Mesendoderm (in vitro differentiated cells): ENCODE measurements at places on chromosomes 1 and 21.
A peak's percentile ranks its signal among the peaks of the same experiment; 100 is the strongest.

DNA sequence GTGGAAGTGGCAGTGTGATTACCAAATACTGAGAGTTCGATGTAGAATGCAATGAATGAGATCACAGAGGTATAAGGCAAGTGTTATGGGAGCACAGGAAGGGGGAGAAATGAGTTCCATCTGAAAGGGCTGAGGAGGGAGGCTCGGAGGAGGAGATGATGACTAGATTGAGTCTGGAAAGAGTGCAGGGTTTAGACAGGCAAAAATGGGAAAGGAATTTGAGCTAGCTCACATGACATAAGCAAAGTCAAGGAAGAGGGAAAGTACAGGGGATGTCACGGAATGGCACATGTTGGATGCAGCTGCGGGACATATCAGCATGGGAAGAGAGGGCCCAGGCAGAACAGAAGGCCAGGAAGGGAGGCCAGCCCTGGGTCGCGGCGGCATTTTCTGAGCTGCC is 132.7 kb downstream of the RUNX1 start:
- DNase-seq, result no peak

- no peak for DNase-seq
Measured at GRCh38 chr1:245577191-245578157, 422.7 kb downstream of the KIF26B start.

- peak; percentile 39 for DNase-seq
Measured at GRCh38 chr21:33924766-33925100, 9.1 kb upstream of the ATP5PO start.

- peak; percentile 21 for DNase-seq
Measured at GRCh38 chr1:29498126-29499103, 262.1 kb downstream of the PTPRU start.

DNA sequence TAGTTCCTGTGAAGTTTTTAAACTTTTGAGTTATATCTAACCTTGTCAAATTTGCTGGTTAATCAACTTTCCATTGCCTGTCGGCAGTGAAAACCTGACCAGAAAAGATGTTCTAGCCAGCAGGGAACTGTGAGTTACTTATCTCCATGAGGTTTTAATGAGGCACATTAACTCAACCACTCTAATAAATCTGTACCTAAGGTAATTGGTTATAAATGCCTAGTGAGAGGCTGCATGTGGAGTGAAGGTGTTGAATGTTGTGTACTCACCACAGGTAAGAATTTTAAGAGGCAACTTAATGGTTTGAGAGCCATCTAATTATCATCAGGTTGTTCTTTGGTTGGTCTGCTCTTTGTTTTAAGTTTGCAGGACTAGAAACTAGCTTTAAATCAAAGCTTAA is 138.4 kb upstream of the LHX8 start:
- DNase-seq, result peak; percentile 14

GRCh38 chr21:29920938-29921337 is 18.9 kb downstream of the GRIK1 start:
- DNase-seq, result no peak

- DNase-seq, result peak; percentile 56
Measured at GRCh38 chr1:193070942-193071341, 11.5 kb downstream of the RO60 start.

- no peak for DNase-seq
Measured at GRCh38 chr1:40301541-40302299, 15.4 kb downstream of the COL9A2 start.

- no peak for DNase-seq
Measured at GRCh38 chr1:244021427-244021826, 29.7 kb upstream of the ZBTB18 start.

DNA sequence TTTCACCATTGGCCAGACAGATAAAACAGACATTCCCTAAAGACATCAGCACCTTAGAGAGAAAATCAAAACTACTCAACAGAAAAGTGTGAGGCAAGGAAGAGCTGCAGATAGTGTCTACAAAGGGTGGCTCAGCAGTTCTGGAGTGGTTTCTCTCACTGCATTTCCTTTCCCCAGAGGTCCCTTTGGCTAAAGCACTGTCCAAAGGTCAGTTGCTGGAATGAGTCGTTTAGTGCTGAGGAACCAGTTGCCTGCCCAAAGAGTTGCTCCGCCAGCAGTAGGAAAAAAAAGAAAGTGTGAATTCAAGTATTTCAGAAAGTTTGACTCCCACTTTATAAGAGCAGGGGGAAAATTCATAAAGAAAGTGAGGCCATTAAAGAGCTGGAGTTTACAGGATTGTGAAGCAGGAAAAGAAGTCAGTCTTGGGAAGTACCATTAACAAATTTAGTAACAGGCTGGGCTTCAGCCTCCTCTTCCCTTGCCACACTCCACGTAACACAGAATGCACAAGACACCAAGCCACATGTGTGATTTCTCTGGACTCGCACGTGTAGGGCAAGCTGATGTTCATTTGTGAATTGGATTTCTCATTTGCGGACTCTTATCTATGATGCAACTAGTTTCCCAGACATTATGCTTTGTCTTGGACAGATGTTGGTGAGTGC is 122.2 kb downstream of the RUNX1 start:
- DNase-seq, result peak; percentile 22

DNA sequence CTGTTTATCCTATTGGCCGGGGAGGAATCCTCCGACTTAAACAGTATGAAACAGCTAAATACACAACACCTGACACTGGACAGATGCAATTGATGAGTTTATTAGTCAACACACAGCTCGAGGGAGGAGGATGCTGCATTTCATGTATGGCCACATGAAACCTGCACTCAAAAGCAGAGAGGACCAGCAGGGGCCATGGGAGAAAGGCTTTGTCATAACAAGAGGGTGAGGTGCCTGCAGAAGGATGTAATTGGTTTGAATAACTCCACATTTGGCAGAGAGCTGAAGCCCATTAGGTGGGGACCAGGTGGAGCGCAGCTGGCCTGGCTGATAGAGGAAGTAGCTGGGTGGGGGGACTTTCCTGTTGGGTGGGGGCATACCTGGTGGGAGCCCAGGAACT is 599.1 kb downstream of the PTPRU start:
- DNase-seq, result no peak

DNA sequence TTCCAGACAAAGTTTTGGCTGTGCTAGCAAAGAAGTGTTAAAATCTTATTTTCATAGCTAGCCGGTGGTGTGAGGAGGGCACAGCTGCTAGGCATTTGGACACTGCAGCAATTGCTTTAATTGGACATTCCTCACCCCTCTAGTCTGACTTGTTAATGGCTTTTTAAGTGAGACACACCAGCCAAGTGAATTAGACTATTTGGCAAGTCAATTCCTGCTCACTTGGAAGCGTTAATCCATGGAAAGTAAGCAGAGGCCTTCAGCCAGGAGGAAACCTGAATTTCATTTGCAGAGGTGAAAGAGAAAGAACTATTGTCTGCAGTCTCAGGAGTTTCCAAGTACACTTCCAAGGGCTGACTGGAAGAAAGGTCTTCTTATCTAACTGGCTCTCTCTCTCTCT is 175.7 kb downstream of the ST6GALNAC3 start:
- DNase-seq, result peak; percentile 63

GRCh38 chr21:28402616-28402989 is 590.1 kb downstream of the LTN1 start:
- no peak for DNase-seq

DNA sequence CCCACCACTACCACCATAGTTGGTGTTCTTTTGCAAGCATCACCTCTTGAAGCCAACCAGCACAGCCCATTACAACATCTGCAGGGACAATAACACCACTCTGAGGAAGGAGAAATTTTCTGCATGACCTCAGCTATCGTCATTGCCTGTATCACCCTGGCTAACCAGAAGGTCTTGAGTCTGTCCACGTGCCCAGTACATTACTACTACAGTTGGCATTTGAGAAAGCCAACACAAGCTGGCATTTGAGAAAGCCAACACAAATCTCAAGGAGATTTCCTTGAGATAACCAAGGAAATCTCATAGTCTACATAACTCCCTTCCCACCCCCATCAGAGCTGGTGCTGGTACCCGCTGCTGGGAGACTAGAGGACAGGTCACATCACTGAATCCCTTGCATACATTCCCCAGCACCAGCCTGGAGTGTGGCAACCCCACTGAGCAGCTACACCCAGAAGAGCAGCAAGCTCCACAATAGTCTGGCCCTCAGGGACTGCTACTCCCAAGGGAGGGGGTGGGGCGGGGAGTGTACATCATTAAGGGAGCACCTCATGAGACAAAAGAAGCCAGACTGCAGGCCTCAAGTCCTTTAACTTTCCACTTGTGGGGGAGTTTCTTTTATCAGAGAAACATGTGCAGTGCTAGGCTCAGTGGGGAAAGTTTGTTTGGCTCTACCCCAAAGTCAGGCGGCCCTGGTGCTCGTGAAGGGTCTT is 46.0 kb upstream of the GUCA2A start:
- DNase-seq, result no peak

- no peak for DNase-seq
Measured at GRCh38 chr1:219324629-219325367, 151.1 kb downstream of the LYPLAL1 start.

GRCh38 chr1:204641936-204642335 is 43.6 kb downstream of the LRRN2 start:
- no peak for DNase-seq

DNA sequence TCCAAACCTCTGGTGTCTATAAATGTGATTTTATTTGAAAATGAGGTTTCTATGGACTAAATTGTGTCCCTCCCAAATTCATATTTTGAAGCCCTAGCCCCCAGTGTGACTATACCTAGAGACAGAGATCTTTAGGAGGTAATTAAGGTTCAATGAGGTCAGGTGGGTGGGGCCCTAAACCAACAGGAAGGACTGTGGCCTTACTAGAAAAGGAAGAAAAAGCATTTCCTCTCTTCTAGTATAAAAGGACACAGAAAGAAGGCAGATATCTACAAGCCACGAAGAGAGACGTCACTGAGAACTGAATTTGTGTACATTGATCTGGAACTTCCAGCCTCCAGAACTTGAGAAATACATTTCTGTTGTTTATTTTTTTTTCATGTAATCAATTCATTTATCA is 123.1 kb upstream of the RUNX1 start:
- no peak for DNase-seq

GRCh38 chr1:234987415-234988154 is 141.1 kb downstream of the TOMM20 start:
- DNase-seq, result peak; percentile 98

DNA sequence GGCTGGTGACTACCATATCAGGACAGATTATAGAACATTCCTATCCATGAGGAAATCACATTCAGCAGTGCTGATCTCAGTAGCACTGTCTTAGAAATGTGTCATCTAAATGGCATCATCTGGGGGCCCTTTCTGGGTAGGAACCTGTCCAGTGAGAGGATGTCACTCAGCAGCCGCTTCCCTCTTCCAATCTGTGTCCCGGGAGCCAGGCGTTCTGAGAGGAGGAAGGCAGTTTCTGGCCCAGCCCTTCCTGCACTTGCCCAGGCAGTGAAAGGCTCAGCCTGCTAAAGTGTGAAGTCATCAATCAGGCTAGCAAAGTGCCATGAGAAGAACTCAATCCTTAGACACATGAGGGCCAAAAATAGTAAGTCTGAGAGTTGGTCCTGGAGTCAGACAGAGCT is 25.6 kb downstream of the RAB4A start:
- peak; percentile 54 for DNase-seq

GRCh38 chr1:14977338-14977931 is 176.1 kb upstream of the TMEM51 start:
- no peak for DNase-seq

GRCh38 chr1:113303267-113303666 is 87.0 kb upstream of the MAGI3 start:
- no peak for DNase-seq

- peak; percentile 17 for DNase-seq
Measured at GRCh38 chr1:217747156-217747769, 116.1 kb downstream of the SPATA17 start.

DNA sequence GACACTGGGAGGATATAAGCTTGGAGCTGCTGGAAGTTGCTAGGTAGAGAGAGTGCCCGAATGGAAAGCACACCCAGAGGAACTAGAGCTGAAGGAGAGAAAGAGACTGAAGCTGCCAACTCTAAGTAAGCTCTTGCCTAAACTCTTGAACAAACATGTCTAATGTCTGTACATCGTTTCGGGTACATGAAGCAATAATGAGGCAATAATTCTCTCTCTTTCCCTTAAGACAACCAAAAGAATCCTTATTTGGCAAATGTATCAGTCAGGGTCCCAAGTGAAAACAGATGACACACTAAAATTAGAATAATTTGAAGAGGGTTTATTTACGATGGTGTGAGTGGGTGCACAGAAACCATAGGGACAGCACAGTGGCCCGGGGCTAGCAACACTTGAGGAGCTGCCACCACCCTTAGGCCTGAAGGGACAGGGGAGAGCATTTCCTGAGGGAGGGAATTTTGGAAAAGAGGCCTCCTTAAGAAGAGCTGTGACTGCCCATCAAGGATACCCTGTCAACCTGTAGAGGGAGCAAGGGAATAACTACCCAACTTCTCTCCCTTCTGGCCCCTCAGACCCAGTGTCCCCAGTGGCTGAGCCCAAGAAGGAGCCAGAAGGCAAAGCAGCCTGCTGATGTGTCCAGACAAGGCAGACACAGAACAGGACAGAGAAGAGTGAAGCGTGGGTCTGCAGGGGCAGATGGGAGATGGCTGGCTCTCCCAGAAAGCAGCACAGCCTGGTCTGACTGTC is 36.1 kb upstream of the KHDRBS1 start:
- peak; percentile 95 for DNase-seq

DNA sequence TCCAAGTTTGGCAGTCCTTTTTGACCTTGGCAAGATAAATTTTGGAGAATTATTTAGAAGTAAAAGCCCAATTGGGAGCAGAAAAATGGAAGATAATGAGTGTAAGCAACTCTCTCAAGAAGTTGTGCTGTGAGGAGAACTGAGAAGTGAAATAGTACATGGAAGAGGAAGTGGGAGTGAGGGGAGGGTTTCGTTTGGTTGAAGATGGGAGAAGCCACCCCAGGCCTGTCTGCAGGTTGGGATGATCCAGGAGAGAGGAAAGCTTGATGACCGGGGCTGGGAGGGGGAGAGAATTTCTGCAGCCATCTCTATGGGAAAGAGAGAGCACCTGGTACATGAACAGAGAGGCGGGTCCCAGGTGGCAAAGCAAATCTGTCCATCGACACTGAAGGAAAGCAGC is 8.6 kb upstream of the RCAN1 start:
- no peak for DNase-seq

GRCh38 chr1:44620072-44620471 is 54.2 kb downstream of the TMEM53 start:
- DNase-seq, result no peak

DNA sequence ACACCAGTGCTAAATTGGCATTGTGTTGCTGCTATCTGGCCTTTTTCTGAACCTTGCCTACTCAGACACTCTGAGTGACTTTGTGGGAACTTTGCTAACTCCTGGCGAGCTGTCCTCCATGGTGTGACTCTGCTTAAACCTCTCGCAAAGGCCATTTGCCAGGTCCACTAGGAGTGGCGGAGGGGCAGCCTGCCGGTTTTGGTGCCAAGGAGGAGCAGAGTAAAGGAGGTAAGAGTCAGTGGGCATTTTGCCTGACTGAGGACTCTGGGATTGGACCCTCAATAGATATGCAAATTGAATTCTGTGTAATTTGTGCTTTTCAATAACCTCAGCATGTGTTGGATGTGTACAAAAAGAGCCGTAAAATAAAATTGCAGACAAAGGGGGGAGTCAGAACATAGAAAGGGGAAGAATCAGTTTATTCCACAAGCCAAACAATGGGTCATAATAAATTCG is 386.6 kb upstream of the NFIA start:
- no peak for DNase-seq

GRCh38 chr1:22772014-22772413 is 61.4 kb downstream of the EPHB2 start:
- DNase-seq, result no peak
